ENCODE measurements at places on chromosomes 6 and 20.

GRCh38 chr6:43929511-43929910 lies 159.5 kb downstream of the VEGFA start:
- DNase-seq: no peak

DNA sequence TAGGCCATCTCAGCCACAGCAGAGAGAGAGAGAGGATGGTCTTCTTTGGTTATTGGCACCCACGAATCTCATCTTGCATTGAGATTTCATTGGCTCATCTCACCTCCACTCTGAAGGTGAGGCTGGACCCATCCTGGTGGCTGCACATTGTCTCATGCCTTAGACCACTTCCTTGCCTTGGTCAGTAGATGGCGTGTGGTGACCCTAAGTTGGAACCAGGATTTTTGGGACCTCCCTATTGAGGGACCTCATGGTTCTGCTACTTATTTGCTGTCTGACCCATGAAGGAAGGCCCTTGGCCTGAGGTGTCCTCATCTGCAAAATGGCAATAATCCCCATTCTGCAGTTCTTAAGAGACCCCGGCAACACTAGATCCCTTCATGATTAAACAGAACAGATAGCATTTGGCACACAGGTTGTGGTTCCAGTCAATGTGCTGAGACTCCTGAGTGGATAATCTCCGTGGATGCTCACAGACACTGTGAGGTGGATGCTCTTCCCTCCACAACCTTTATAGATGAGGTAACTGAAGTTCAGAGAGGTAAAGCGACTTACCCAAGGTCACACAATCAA lies 21.5 kb upstream of the AAR2 start:
- peak; percentile 17 for DNase-seq

DNA sequence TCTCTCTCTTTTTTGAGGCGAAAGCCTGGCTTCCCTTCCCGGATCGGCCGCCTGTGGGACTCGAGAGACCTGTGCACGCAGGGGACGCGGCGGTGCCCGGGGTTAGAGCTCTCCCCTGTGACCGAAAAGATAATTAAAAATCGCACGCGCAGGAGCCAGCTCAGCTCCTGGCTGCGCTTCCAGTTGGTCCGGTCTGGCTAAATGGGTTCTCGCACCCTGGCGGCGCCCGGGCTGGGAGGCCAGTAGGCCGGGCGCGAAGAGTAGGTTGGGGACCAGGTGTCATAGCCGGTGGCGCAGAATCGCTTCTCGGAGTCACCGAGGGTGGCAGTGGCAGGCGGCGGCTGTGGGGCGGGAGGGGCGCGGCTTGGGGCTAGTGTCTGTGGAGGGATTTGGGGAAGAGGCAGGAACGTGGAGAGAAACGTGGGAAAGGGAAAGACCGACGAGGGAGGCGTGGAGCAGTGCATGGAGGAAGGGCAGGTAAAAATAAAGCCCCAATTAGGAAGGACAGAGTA lies 41.9 kb upstream of the SUPT3H start:
- no peak for DNase-seq

GRCh38 chr6:14824484-14825275 lies 421.2 kb upstream of the JARID2 start:
- DNase-seq: no peak

DNA sequence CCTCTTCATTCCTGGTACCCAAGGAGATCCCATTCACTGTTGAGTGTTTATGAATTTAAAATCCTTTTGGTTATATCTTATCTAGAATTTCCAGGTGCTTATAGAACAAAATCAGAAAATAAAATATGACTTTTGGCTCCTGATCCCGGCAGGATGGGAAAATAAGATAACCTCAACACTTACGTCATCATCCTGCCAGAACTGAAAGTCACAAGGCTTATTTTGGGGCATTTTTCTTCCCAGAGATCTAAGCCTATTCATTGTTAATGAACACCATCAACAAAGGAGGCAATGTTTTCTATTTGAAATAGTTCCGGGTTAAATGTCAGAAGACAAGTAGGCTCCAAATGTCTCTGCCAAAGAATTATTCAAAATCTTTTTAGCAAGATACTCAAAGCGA lies 580.6 kb downstream of the TFAP2A start:
- DNase-seq: no peak

- DNase-seq: no peak
These were observed 236.6 kb downstream of the ARID1B start for GRCh38 chr6:157013649-157014304.

DNA sequence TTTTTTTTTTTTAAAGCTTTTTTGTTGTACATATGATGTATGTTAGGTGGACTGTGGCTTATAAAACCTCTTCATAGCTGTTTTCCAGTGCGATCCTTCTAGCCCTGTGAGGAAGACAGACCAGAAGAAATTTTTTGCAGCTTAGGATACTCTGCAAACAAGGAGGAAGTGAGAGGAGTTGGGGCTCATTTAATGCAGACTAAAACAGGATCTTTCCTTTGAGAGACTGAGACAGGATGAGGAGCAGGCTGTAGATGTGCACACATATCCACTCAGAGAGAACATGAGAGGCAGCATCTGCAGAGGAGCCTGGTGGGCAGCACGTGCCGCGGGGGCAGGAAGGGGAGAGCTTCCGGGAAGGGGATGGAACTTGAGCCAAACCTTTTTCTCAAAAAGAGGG lies 45.7 kb downstream of the PPARD start:
- no peak for DNase-seq

DNA sequence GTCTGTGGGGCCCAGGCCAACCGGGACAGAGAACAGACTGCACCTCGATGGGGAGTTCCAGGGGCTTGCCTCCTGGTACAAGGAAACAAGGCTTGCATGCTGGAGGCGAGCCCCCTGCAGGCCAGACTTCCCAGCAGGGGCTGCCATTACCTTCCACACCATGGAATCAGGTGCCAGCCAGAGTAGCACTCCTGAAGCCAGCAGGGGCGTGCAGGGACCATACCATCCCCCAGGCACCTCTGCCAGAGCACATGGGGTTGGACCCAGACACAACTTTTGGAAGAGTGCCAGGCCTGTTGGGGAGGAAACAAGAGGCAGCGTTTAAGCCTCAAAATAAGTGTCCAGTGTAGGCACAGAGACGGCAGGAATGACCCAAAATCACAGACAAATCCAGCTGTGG lies 6.5 kb downstream of the DDO start:
- peak; percentile 54 for DNase-seq

DNA sequence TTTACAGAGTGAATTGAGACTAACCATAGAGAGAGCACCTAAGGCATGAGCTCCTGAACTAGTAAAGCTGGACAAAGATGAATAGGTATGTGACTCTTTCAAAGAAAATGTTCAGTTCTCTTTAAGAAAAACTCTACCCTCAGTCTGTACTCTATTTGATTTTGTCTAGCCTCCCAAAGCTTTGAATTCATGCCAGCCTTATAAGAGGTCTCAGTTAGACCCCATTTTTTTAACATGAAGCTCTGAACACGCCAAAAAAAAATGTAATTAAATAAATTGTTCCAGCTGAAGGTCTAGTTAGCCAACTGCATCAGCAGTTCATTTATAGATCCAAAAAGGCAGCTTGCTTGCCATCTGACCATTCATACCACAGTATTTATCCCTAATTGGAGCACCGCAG lies 71.6 kb downstream of the COL9A1 start:
- no peak for DNase-seq

GRCh38 chr6:79630380-79630882 lies 698 bp upstream of the SH3BGRL2 start:
- no peak for DNase-seq

GRCh38 chr6:167311286-167311685 lies 13.6 kb upstream of the TTLL2 start:
- no peak for DNase-seq

- DNase-seq: no peak
These were observed 42.8 kb upstream of the PCMTD2 start for GRCh38 chr20:64212755-64213154.

DNA sequence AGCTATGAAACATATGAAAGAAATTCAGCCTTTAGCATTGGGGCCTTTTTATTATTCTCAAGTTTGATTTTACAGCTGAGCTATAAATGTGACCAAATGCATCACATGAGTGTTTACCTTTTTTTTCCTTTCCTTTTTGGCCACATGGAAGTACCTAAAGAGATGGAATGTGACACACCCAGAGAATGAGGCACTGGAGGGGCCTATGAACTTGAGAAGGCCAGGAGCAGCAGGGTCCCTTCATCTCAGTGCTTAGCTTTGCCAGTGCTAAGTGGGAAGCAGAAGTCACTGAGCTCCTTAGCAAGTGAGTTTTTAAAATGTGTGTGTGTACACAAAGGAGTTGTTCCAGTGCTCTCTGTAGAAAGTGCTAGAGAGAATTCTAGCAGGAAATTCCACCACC lies 44.7 kb downstream of the RREB1 start:
- no peak for DNase-seq

- no peak for DNase-seq
These were observed 223.9 kb downstream of the PRL start for GRCh38 chr6:22072949-22073348.

GRCh38 chr6:145139140-145139850 lies 596.0 kb downstream of the EPM2A start:
- DNase-seq: peak; percentile 86

DNA sequence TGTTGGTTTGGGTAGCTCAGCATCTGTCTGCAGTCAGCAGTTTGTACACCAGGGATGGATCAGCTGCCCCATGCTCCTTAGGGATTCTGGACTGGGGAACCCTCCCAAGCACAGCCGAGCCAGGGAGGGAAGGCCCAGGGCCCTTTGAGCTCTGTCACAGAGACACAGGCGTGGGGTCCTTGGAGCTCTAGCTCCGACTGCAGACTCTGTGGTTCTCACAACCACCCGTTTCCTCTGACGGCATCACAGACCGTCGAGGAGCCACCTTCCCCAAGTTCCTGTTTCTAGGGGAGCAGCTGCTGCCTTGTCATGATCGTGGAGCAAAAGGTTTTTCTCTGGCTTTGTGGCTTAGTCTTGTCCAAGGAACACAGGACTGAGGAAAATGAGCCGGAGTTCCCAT lies at the start of gene SLA2:
Gene SLA2, minus strand, starts transcription at position 199 of the 400 bp plus-strand sequence. CDS start 4,861 bp downstream, outside the sequence.
- no peak for DNase-seq

- DNase-seq: no peak
These were observed 4.5 kb downstream of the FLRT3 start for GRCh38 chr20:14332866-14333265.

DNA sequence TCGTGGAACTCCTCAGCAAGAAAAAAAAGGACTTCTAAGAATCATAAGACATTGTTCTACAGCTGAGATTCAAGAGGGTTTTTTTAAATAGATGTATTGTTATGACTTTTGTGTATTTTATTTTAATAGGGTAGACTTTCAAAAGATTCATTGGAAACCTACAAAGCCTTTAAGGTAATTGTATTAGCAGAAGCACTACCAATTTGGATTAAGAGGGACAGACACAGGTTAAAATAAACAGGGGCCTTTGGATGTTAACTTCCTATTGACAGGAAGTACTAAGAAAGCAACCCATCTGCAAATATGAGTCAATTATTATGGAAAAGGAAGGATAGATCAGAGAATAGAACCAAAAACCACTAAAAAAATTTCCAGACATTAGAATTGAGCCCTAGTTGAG lies 153.5 kb downstream of the HDGFL1 start:
- no peak for DNase-seq

GRCh38 chr20:62887152-62887859 lies 25.7 kb upstream of the TCFL5 start:
- no peak for DNase-seq

DNA sequence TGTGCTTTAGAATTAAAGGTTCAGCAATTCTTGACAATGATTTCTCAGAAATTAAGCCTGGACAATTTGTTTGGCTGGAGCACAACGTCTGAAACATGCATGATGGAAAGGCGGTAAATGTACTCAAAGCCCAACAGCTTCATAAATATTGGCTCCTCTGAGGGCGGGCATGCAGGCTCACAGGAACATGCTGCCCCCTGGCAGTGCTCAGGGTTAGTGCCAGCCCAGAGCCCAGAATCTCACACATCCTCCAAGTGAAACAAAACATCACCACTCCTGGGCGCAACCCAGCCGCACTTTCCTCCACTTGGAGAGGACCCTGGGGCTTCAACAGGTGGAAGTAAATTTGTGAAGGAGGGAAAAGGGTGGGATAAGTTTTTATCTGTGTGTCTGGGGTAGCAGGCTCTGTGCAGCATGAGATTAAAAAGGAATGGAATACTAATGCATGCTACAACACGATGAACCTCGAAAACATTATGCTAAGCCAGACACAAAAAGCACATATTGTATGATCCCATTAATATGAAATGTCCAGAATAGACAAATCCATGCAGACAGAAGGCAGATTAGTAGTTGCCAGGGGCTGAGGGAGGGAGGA lies 54.1 kb upstream of the PTPRT start:
- DNase-seq: no peak

DNA sequence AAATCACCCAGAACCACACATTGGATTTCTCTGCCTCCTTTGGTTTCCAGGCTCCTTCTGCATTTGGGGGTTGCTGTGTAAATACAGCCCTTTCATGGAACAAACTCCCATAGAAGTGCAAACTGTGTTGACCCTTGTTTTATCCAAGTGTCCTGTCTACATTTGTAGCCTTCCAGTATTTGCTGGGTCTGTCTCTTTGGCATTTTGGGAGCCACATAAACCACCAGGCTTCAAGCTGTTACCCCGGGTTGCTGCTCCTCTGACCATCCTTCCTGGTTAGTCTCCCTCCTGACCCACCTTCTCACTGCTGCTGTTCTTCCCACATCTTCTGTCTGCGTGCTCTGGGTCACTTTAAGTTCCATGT lies 7.6 kb upstream of the MTHFD1L start:
- no peak for DNase-seq

DNA sequence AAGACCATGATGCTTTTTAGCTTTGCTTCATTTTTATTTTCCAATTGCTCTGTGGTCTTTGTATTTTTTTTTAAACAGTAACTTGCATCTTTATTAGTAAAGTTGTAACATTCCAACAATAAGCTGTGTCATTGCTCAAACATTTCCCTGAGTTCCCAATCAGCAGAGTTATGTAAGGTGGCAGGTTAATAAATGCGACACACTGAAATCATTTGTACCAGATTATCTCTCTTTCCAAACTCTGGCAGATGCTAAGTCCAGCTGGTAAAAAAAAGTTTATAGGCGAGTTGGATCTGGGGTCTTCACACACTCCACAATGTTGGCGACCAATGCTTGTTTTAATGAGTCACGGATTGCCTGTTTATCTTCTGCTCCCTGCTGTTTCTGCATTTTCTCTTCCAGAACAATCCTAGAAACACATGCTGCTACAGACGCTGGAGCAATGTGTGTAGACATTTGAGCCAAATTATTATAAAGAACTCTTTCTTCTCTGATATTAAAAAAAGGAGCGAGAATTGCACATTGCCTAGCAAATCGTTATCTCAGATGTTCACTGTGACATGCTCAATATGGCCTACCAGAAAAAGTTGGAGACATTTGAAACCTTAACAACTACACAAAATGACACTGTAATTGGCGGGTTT lies 113.6 kb upstream of the IFNGR1 start:
- DNase-seq: no peak

GRCh38 chr6:7088076-7088742 lies 19.6 kb upstream of the RREB1 start:
- DNase-seq: no peak

- peak; percentile 98 for DNase-seq
These were observed 25.3 kb upstream of the CD93 start for GRCh38 chr20:23111307-23111943.

GRCh38 chr6:37882724-37883413 lies 63.3 kb downstream of the ZFAND3 start:
- DNase-seq: no peak

GRCh38 chr6:113049190-113049589 lies 702.1 kb downstream of the RFPL4B start:
- DNase-seq: no peak

GRCh38 chr6:11224966-11225463 lies 7.5 kb downstream of the NEDD9 start:
- DNase-seq: no peak

- peak; percentile 16 for DNase-seq
These were observed 50.2 kb downstream of the ARID1B start for GRCh38 chr6:156827382-156827781.
